ENCODE measurements at places on chromosomes 7 and 10.

GRCh38 chr7:154899862-154900261, 103.1 kb downstream of the PAXIP1 start:
- DNase-seq = no peak

DNA sequence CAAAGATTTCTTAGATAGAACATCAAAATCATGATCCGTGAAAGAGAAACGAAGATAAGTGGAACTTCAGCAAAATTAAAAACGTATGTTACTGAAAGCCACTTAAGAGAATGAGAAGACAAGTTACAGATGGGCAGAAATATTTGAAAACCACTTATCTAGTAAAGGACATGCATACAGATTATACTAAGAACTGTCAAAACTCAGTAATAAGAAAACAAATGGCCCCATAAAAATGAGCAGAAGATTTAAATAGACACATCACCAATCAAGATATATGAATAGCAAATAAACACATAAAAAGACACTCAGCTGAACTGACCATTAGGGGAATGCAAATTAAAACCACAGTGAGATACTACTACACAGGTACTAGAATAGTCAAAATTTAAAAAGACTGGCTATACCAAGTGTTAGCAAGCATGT, 343.7 kb downstream of the PTEN start:
- no peak for DNase-seq

- DNase-seq = no peak
These were observed 134.1 kb downstream of the ADCYAP1R1 start for GRCh38 chr7:31186202-31186601.

- DNase-seq = no peak
These were observed 27.6 kb downstream of the MKRN1 start for GRCh38 chr7:140451716-140452115.

DNA sequence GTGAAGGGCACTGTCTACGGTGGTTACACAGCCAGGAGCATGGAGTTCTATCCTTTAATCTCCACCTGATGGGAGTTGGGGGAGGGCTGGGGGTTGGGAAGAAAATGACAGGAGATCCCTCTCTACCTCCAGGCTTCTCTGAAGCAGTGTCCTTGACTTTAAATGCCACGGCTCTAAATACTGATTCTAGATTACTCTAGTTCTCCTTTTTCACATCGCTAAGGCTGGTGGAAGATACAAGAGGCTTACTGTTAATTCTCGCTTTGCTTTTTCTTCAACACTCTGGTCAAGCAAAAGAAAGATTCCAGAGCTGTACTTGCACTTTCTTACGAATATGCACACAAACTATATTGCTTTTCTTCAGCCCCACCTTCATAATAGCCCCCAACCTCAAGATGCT, 30.5 kb downstream of the ARL3 start:
- DNase-seq = peak; percentile 45

- DNase-seq = no peak
These were observed 89.4 kb downstream of the TBXAS1 start for GRCh38 chr7:139918480-139918879.

DNA sequence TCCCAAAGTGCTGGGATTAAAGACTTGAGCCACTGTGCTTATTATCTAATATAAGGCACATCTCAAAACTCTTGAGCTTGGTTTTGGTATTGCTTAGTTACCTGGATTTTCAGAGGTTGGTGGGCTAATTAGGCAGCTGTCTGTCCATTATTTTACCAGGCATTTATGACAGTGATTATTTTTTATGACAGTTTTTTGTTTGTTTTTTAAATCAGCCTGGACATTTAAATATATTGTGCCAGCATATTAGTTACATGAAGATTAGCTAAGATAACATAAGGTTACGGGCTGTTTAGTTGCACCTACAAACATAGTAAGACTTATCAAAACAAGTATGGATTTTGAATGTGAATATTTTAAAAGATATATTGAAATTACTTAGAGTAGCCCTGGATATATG, 2.6 kb upstream of the ZRANB1 start:
- DNase-seq = peak; percentile 1

- DNase-seq = no peak
These were observed 237.6 kb downstream of the CCSER2 start for GRCh38 chr10:84565881-84566582.

DNA sequence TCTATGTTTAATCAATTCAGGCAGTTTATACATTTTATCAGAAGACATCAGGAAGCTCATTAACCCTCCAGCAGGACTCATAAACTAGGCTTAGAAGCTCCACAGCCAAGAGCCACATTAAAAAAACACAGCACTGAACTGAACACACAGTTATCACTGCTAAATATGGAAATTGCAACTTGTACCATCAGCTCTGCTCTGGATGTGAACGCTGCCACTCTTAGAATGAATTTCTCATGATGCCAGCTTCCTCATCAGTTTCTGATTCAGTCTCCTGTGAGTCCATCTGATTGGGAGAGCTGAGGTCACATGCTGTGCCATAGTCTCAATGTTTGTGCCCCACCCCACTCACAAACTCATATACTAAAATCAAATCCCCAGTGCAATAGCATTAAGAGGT, 17.1 kb upstream of the ING3 start:
- peak; percentile 34 for DNase-seq

GRCh38 chr7:136741941-136742340, 126.5 kb upstream of the CHRM2 start:
- no peak for DNase-seq

DNA sequence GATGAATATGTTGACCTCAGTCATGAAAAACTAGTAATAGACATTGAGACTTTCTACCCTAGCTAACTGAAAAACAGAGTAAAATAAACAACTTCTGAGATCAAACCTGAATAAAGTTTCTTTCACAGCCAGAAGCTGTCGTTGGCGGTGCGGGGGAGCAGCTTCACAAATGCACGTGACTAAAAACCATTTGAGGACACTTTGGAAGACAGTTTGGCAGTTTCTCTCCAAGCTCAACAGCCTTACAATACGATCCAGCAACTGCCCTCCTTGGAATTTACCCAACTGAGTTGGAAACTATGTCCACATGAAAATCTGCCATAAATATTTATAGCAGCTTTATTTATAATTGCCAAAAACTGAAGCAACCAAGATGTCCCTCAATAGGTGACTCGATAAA, 63.1 kb downstream of the CYTH3 start:
- no peak for DNase-seq

DNA sequence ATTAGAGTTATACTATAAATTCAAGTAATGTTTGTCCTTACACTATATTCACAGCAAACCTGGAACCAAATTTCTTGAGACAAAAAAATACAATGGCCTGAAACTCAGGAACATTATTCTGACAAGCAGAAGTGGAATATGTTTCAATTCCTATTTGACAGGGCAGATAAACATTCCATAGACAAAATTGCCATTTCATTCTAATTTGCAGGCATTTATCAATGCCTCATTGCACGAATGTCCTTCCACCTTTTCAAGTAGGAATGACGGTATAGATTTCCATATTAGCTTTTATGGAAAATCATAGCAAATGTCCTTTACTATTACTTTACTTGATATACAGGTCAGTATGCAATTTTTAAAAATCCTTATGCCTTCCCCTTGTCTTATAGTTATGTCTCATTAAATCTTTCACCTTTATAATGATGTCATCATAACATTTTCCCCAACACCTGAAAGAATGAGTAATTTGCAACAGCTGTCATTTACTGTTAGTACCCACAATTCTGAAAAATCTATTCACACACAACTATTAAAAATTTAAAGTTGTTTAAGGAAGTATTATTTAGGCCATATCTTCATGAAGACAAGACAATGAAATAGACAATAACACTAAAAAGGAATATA, 299.7 kb upstream of the SEMA3C start:
- DNase-seq = no peak

GRCh38 chr7:135525426-135525825, 15.5 kb upstream of the CNOT4 start:
- no peak for DNase-seq

DNA sequence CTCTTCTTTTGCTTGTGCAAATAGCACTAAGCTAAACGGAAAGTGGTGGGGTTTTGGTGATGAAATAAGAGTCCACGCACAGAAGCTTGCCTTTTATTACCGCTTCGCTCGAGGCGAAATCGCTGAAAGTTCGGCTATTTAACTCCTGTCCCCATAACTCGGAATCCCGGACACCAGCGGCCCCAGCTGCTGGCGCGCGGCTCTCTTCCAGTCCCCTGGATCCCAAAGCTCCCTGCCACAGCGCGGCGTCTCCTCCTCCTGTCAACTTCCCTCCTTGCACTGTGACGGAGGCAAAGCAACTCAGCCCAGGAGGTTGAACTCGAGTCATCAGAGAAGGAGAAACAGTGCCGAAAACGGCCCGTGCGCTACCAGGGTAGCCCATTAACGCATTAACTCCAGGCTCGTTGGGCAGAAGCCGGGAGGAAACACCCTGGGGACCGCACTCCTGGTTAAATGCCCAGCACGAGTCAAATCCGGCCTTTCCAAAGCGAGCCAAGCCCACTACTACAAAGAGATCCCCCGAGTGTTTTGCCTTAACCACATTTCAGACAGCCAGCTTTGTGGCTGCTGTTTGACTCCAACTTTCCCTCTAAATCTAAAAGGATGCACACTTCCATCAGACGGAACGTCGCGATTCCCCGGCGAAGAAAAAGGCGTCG, 1.3 kb downstream of the SEMA3D start:
- DNase-seq = peak; percentile 49

DNA sequence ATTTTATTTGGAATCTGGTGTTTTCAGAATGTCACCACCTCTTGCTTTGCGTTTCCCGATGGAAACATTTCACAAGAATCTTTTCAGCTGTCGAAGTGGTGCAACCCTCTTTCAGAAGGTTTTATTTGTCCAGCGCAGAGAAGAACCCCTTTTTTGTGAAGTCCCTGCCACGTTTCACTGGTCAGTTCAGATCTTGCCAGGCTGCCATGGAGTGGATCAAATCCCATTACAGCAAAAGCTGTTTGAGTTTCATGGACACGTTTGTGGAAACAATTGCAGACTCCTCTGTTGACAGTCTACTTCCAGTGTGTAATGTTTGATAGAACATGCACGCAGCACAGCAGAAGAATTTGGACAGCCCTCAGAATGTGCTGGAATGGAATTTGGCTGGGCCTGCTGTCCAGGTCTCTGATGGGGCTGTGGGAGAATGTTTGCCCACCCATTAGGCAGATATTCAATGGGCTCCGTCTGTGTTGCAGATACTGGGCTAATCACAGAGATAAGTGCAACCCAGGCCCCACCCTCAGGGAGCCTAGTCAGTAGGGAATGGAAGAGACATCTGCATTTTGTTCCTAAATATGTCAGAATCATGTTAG, 143.2 kb downstream of the GRK5 start:
- no peak for DNase-seq

- no peak for DNase-seq
These were observed 34.6 kb downstream of the AGAP3 start for GRCh38 chr7:151120896-151121295.

- no peak for DNase-seq
These were observed 162.4 kb downstream of the NOC3L start for GRCh38 chr10:94200146-94200837.

- peak; percentile 30 for DNase-seq
These were observed 107.2 kb downstream of the SPDYE5 start for GRCh38 chr7:75599244-75599781.

DNA sequence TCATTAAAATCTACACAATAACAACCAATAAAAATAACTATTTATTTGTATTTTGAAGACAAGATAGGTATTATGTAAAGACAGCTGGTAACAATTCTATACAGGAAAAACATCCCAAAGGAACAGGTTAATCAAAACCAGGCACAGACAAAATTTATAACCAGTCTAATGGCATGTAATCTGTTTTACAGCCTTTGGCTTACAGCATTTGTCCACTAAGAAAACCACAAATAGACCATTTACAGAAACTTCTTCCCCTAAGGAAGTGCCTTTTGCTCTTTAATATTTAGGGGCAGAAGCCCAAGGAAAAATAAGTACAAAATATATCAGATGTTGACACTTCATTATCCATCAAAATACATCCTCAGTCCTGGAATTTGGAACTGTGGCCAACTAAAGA, 65.0 kb downstream of the SVIL start:
- DNase-seq = no peak

GRCh38 chr10:55273946-55274345, 472.9 kb upstream of the PCDH15 start:
- no peak for DNase-seq

GRCh38 chr10:114940735-114941134, 2.7 kb downstream of the TRUB1 start:
- no peak for DNase-seq

GRCh38 chr10:119872610-119872859, at the start of gene MCMBP:
MCMBP (minus strand) TSS chr10:119872843; CDS start chr10:119872584, 259 bp downstream.
- DNase-seq = no peak

DNA sequence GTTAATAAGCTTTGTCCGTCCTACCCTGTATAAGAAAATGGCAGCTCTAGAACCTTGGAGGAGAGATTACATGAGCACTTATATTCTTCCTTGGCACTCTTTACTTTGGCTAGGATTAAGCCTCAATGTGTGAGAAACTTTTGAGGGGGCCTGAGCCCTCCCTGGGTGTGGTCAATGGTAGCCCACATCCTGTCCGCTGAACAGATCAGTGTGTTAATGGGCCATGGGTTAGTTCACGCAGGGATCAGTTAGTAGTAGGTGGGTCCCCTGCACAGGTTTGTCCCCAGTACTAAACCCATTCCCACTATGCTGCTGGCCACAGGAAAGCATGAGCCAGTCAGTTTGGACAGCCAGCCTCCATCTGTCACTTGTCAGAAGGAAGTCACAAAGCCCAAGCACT, 20.2 kb upstream of the IKZF1 start:
- DNase-seq = no peak

GRCh38 chr7:114412548-114412947, 2.1 kb upstream of the FOXP2 start:
- no peak for DNase-seq

DNA sequence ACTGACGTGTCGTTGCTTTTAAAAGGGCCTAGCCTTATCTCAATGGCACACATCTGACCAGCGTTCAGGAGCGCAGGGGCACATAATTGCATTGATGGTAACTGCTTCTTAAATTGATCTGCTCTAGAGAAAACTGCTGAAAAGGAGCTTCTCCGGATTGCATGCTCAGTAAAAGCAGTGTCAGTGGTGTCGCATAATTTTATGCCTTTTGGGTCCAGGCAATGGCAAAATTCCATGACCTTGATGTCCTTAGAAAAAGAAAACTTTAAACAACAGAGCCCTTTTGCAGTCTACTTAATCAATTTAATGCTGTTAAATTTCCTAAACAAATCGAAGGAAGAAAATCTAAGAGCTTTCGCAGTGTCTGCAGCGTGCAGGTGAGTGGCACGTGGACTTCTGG, 75.7 kb downstream of the PTPRE start:
- no peak for DNase-seq

GRCh38 chr7:144384071-144384470, 19.4 kb downstream of the NOBOX start:
- no peak for DNase-seq

GRCh38 chr10:6537770-6538169, 42.3 kb downstream of the PRKCQ start:
- no peak for DNase-seq

DNA sequence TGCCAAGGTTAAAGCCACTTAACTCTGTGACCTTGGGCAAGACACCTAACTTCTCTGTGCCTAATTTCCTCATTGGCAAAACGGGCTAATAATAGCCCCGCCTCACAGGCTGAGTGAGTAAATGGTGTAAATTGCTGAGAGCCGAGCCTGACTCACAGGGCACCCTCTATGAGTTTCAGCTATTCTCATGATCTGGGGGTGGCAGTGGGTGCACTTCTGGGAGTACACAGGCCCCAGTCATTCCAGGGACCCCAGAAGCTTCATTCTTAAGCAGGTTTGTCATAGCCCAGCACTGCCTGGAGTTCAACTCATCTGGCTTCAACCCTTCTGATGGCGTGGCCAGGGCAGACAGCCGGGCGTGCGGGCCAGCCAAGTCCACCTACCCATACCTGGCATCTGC, 137.2 kb downstream of the GRID1 start:
- no peak for DNase-seq

GRCh38 chr10:13678101-13678843, 91.5 kb downstream of the PRPF18 start:
- DNase-seq = no peak

Data from NCI-H82 (cell line).